ENCODE measurements at places on chromosomes 16 and 17.

- DNase-seq = no peak
Observed at GRCh38 chr16:73916829-73917594, 379.6 kb upstream of the PSMD7 start.

GRCh38 chr17:55743103-55743679, 7.7 kb upstream of the PCTP start:
- DNase-seq = no peak

GRCh38 chr17:70166615-70167014, 2.7 kb upstream of the KCNJ2 start:
- DNase-seq = no peak

DNA sequence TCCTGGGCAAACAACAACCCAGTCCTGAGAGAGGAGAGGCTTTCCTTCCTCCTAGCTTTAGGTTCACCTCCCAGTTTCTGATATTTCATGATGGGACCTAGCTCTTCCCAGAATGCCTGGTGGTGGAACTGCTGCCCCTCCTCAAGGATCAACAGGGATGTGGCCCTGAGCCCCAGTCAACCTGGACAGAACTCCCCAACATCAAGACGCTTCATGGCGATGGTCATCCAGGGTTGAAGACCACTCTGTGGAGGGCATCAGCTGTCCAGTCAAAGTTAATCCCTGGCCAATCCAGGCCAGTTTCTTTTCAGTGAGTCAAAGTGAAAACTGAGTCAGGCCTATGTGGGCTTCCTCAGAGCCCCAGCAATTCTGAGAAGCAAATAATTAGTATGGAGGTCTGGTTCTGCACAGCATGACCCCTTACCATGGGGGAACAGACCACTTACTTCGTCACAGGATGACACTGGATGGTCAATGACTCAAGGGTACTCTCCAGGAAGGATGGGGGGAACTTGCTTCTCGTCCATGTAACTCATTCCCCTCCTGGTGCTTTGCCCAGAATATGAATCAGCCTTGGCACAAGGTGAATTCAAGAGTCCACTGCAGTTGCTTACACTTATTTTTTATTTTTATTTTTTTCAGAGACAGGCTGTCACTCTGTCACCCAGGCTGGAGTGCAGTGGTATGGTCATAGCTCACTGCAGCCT, 14.7 kb upstream of the XYLT2 start:
- no peak for DNase-seq

Data from Right ventricle myocardium superior (tissue), 1 donor.